CMK (cell line): ENCODE measurements at places on chromosomes 1 and 21.

DNA sequence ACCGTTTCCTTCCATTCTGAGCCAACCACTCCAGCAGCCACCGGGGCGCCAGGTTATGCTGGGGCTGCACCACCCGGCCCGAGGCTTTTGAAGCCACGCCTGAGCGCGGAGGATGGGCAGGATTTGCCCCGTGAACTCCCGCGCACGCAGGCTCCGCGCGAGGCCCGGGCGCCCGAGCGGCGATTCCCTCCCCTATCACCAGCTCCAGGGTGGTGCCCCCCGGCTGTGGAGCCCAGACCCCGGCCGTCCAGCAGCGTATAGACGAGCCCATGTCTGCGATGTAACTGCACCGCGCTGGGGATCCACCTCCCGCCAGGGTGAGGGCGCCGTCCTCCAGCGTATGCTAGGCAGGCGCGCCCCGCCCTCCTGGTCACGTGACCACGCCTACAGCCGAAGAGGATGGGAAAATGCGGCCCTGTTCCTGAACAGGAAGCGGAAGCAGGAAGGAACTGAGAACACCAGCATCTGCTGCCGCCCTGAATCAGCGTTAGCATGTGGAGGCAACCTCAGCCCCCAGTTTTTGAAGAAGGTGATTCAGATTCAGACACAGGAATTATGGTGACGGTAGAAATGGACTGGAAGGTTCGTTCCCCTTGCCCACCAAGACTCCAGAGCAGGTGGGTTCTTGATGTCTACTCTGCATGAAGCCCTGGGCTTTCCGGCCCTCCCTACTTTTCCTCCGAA is 46.0 kb downstream of the VPS26C start:
- DNase-seq: peak; percentile 99

DNA sequence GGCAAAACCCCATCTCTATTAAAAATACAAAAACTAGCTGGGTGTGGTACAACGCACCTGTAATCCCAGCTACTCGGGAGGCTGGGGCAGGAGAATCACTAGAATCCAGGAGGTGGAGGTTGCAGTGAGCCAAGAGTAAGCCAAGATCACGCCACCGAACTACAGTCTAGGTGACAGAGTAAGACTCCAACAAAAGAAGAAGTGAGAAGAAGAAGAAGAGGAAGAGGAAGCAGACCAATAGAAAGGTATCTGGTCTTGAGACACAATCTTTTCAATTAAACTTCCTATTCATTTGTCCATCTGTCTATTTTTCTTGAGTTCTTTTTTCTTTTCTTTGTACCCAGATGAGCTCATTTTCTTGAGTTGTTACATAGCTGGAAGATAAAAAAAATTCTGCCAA is 55.7 kb upstream of the ACADM start:
- DNase-seq: no peak

DNA sequence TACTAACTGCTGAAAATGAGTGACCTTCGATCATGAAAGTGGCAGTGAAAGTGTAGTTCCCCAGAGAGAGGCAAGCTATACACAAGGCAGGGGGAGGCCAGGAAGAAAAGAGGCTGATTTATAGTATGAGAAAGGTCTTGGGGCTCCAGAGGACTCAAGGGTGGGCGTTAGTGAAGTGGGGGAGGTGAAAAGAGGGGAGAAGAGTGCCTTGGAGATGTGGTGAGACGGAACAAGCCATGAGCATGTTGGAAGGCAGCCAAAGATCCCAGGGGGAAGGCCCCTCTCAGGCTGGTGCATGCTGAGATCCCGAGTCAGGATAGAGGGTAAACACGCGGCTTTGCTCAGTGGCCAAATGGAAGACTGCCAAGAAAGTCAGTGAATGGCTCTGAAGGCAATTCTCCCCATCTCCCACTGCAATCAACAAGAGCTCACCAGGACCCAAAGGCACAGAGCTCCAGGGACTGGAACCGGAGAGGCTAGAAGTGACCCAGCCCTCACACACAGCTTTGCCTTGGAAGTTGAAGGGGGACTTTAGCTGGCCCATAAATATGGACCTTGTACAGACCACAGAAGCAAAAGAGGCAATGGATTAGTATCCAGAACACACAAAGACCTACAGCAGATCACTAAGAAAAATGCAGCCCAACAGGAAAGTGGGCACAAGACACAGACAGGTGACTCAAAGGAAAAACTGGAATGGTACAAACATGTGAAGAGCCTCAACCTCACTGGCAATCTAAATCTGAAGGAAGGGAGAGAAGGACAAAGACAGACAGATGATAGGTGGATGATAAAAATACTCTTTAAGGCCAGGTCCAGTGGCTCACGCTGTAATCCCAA is 49.6 kb downstream of the HSF2BP start:
- no peak for DNase-seq

DNA sequence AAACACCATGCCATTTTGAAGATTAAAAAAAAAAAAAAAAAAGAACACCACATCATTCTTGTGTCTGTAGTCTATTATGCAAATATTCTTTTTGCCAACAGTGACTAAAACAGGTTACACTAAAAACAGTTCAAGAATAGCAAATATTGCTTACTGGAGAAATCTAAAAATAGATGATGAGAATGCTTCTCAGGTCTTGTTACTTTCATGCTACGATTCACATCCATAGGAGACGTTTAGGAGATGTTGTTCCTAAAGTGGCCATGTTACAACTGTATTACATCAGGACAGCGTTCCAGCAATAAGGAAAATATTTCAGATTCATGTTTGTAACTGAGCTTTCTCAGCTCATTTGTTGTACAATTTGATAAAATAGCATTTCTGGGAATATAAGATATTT is 32.3 kb downstream of the RAB3GAP2 start:
- no peak for DNase-seq

GRCh38 chr1:168469690-168470089 is 74.1 kb downstream of the XCL2 start:
- DNase-seq: peak; percentile 98

DNA sequence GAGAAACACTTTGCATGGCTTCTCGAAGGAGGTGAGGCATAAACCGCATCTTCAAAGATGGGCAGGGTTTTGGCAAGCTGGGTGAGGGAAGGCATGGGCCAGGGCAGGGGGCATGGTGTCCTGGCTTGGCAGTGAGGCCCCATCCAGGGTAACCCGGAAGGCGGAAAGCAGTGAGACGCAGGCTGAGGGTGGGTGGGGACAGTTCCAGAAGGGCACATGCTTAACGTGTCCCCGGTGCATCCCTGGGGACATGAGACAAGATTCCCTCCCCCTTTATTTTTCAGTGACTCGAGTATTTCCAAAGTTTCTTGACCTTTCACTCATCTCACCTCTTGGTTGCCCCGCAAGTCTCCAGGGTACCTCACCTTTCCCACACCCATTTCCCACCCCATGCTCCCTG is 122.8 kb upstream of the SLC25A33 start:
- DNase-seq: no peak
